ENCODE measurements at places on chromosomes 6 and 20.

DNA sequence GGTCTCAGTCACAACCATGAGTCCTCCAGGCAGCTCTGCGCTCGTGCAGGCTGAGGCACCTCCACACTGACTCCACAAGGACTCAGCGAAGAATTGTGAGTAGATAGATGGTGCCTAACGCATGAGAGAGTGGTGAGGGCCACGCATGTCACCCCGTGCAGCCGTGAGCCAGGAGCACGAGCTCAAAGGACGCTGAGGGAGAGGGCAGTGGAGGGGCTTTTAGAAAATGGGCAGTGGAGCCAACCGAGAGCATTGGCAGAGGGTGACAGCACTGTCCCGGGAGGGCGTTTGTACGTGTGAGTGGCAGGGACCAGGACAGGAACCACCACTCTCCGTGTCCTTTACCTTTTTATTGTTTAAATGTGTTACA is 105.6 kb downstream of the PSMB1 start:
- DNase-seq: no peak

DNA sequence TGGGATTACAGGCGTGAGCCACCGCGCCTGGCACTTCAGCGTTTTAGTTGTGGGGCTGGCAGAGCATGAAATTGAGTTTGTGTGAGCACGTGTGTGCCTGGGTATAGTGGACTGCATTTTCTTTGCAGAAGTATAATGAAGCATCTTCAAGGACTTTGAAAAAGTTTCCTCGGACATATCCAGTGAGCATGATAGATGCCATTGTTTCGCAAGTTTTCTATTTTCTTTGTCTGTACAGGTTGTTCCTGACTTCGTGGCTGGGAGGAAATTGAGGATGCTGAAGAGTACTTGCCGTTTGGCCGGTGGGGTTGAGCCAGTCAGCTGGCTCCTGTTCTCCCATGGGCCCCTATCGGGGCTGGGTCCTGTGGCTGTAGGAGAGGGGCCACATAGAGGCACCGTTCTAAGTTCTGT is 55.9 kb downstream of the RREB1 start:
- DNase-seq: no peak

DNA sequence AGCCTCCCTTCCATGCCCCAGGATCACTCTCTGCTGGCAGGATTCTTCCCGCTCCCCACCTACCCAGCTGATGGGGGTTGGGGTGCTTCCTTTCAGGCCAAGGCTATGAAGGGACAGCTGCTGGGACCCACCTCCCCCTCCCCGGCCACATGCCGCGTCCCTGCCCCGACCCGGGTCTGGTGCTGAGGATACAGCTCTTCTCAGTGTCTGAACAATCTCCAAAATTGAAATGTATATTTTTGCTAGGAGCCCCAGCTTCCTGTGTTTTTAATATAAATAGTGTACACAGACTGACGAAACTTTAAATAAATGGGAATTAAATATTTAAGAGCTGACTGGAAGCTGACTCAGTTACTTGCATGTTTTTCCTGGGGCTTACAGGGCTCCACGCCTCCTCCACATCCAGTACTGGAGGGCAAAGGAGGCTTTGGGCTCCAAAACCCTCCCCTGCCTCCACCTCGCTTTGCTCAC is 24.3 kb upstream of the FANCE start:
- no peak for DNase-seq

DNA sequence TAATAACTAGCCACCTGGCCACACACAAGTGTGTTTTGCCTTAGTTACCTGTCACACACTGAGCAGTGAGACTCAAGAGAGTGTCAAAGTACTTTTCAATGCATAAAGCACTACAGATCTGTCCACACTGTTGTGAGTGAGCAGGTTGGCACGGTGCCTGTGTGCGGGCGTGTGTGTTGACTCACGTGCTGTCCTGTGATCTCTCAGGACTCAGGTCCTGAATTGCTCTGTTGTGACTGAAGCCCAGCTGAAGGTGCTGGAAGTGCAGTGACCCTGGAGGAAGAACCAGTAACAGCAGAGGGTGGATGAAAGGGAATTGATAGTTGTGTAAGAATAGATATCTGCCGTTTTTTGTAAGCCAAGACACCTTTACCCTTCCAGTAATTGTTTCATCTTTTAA is 18.3 kb downstream of the SLC16A10 start:
- DNase-seq: peak; percentile 74

GRCh38 chr20:59062081-59062480 is 19.5 kb upstream of the PRELID3B start:
- no peak for DNase-seq

DNA sequence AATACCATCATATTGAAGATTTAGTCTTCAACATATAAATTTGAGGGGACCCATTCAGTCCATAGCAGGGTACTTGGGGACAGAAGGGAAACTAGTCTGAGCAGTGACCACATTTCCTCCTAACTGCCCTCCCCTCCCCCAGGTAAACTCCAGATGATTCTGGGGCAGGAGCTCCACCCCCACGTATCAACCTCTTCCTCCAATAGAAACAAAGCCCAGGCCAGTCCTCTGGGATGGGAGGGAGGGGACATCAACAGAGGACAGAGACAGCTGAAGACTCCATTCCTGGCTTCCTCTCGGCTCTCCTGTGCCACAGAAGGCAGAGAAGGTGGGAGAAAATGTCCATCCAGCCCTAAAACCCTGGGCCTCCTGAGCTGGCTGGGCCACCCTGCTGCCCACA is 85.0 kb upstream of the TOP1 start:
- no peak for DNase-seq

DNA sequence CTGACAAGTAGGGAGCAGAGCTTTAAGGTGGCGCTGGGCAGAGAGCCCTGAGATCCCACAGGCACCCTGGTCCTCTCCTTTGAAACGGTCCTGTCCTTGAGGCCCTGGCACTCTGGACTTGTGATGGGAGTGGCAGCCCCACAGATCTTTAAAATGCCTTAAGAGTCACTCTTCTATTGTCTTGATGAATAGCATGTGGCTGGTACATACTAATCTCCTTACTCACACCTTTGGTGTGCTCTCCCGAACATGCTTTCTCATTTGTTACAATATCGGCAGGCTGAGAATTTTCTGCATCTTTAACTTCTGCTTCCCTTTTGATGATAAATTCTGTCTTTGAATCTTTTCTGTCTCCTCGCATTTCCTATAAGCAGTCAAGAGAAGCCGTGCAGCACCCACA is 333.8 kb downstream of the TFAP2A start:
- DNase-seq: no peak

DNA sequence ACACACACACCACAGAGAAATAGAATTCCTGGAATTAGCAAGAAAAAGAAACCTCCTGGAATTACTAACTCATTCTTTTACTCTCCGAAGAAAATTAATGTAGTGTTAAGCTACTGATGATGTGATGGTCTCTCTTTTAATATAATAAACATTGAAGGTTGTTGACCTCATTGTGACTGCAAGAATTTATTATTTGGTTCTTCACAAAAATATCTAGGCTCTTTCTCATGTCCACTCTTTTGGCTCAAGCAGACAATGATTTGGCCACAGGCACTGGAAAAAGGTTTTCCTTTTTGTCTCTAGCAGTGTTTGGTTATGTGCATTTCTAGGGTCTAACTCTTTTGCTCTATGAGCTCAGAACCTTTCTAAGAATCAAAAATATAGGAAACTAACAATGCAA is 811.9 kb downstream of the TENT5A start:
- DNase-seq: no peak

GRCh38 chr20:43220612-43221011 is 30.9 kb upstream of the PTPRT start:
- no peak for DNase-seq

DNA sequence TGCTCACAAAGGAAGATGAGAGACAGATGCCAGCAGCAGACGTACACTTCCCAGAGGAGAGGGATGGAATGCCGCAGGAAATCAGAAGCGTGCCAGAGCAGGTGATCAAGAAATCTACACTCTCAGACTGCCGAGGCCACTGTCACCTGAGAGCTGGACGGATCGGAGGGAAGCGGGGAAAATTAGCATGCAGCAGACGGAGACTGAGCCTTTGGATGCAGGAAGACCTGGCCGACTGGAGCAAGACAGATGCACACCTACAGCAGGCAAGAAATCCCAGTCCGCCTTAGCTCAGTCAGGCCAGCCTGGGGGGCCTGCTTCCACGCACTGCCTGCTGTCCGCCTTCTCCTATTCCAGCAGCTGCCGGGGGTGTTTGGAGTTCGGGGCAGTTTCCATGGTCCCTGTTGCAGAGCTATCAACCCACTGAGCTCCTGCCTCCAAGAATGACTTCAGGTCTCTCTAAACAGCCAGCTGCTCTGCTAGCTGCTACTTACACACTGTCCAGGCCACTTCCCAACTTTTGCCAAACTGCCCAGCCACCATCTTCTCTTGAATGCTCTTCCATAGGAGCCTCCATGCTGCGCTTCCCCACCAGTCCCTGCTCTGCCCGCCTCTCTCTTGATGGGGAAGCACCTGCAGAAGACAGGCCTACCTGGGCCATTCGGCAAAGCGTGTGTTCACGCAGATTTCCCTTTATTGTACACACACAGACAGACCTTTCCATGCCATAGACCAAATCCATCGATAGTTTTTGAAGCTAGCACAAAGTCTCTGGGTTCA is 368.5 kb downstream of the ZFAND3 start:
- DNase-seq: no peak

DNA sequence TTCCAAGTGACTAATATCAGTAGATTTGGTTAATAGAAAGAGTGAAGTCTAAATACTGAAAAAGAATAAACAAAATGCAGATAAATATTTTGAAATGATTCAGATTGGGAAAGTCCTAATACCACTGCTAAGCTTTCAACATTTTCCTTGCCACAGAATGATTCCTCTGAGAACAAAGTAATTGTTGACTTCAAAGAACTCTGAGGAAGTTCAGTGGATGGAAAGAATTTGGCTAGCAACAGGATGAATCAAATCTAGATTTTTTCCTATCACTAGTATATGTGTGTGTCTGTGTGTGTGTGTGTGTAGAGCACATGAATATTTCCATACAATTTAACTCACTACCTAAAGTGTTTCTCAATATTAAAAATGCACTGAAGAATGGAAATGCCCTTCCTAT is 107.9 kb upstream of the PREP start:
- no peak for DNase-seq

DNA sequence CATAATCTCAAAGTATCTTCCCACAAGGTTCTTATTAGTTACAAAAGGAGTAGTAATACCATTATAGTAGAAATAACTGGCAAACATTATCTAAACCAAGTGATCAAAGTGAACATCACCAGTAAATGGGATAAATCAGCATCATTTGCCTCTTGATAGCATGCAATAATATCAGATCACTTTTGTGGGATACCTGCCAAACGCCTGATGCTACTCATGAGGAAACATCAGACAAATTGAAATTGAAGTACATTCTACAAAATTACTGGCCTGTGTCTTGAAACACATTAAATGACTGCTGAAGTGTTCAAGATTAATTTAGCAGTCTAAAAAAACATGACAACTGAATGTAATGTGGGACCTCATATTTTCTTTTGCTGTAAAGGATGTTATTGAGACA is 208.1 kb downstream of the TINAG start:
- DNase-seq: no peak

GRCh38 chr6:43020847-43021246 is 576 bp upstream of the RRP36 start:
- DNase-seq: no peak

DNA sequence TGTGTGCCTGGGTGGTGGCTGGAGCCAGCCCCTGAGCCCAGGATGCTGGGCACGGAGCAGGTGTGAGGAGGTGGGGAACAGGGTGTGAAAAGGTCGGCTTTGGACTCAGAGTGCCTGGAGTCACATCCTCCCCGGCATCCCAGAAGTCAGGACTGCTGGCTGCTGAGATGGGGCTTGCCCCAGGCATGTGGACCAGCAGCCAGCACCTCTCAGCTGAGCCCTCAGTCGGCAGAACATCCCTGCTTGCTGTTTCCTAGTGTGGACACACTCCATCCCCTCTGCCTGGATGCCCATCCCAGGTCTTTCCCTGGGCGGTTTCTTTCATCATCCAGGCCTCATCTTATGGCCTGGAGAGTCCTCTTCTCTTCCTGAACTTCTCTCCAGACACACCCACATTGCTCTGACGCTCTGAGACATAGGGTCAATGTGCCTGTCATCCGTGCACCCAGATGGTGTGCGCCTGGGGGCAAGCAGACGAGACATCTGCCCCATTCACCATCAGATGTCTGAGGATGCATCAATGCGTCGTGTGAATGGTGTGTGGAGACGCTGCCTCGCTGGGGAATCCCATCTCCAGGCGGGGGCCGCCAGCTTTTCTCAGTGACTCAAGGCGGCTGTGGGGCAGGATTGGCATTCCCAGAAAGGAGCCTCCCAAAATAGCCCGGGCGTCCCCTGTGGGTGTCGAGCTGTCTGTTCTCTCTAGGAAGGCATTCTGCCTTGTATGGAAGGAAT is 104.2 kb downstream of the SYCP2 start:
- no peak for DNase-seq

GRCh38 chr20:3753501-3754275 is 13.9 kb downstream of the ADISSP start:
- no peak for DNase-seq

DNA sequence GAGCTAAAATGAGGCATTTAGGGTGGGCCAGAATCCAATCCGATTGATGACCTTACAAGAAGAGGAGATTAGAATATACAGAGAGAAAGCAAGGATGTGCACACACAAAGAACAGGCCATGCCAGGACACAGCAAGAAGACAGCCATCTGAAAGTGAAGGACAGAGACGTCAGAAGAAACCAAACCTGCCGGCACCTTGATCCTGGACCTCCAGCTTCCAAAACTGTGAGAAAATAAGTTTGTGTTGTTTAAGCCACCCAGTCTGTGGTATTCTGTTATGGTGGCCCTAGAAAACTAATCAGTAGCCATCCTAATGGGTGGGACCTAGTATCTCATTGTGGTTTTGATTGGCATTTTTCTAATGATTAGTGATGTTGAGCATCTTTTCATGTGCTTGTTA is 39.7 kb upstream of the ME1 start:
- no peak for DNase-seq

GRCh38 chr6:125197795-125198269 is 44.3 kb downstream of the TPD52L1 start:
- DNase-seq: peak; percentile 10

- peak; percentile 97 for DNase-seq
Measured at GRCh38 chr6:26043384-26044139, 43.7 kb upstream of the HFE start.

- no peak for DNase-seq
Measured at GRCh38 chr20:50098259-50098658, 14.7 kb downstream of the UBE2V1 start.

DNA sequence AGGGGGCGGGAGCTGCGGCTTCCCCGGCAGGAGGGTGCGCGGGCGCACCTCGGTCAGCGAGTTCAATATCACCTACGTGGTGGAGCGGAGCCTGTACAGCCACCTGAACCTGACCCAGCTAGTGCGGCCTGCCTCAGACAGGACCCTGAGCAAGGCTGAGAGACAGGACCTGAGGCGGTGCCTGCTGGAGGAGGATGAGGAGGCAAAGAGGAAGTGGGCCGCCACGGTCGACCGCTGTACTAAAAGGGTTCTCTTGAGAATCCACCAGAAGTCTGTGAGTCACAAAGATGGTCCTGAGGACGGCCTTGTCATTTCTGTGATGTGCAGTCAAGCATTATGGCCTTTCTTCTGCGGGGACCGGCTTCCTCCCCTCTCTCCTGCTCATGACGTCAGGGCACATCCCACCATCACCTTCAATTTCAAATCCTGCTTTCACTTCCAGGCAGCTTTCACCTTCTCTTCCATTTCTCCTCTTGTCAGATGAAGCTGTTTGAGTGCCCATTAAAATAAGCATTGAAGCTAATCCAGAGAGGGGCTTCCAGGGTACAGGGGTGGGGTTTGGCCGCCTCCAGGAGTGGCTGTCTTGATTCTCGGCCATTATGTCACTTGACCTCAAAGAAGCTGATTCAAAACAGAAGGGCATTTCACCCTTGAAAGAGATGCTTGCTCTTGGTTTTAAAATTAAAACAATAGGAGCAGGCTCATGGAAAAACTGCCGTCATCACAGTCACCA is 177.6 kb downstream of the SASH1 start:
- no peak for DNase-seq

- DNase-seq: no peak
Measured at GRCh38 chr6:57328074-57328473, 10.6 kb downstream of the PRIM2 start.
